ENCODE measurements at places on chromosomes 5 and 9. TPM values are rescaled to one million over a fixed set of nuclear protein-coding genes. Genes with fewer than 3 reads are reported as not detected.

SAXO1 gene
- total RNA-seq = not detected

C6 gene
- total RNA-seq = not detected

ENHO gene
- 17.8 TPM for total RNA-seq

DOCK2 gene
- total RNA-seq = 23.9 TPM

PLPP7 gene
- 1.8 TPM for total RNA-seq

TRPM6 gene
- 3.6 TPM for total RNA-seq

OR1J2 gene
- total RNA-seq = not detected

ENTPD8 gene
- total RNA-seq = 37.9 TPM

CATSPER3 gene
- total RNA-seq = not detected

CDH6 gene
- total RNA-seq = 0.29 TPM

ABHD17B gene
- total RNA-seq = 57.5 TPM

EIF4E1B gene
- not detected for total RNA-seq

DNA sequence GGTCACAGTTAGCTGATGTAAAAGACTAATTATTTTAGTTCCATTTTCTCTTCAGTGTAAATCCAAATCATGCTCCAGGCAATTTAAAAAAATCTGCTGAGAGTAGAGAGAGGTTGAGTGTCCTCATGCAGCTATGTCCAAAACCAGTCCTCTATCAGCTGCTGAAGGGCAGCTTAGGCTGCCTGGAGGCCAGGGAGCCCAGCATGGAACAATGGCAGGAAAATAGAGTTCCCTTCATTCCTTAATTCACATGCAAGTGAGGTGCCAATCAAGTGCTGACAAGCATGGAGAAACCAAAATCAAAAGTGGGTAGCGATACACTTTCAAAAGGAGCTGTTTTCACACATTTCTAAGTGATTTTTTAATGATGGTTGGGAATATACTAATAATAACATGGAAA, 78.3 kb upstream of the POU5F2 start:
- H3K36me3 ChIP-seq = peaks cover 5% of the 10 kb centered on the region
- no peaks in the 10 kb centered on the region for H3K4me1 ChIP-seq
- H3K27ac ChIP-seq = no peak overlapping the region
- H3K27me3 ChIP-seq = no peaks in the 10 kb centered on the region

GRCh38 chr5:113397046-113397445, 37.7 kb downstream of the TSSK1B start:
- no peaks in the 10 kb centered on the region for H3K36me3 ChIP-seq
- no peaks in the 10 kb centered on the region for H3K4me1 ChIP-seq
- no peaks in the 10 kb centered on the region for H3K27me3 ChIP-seq
- H3K4me3 ChIP-seq = no peak overlapping the region
- H3K27ac ChIP-seq = no peak overlapping the region
- DNase-seq = no peak

- H3K4me1 ChIP-seq = no peaks in the 10 kb centered on the region
- no peak overlapping the region for H3K27ac ChIP-seq
- no peak overlapping the region for H3K4me3 ChIP-seq
- no peaks in the 10 kb centered on the region for H3K36me3 ChIP-seq
- DNase-seq = no peak
These were observed 142.0 kb downstream of the NSG2 start for GRCh38 chr5:174187481-174187880.

GRCh38 chr5:59792983-59793585, 100.4 kb downstream of the PDE4D start:
- H3K4me3 ChIP-seq = no peak overlapping the region
- H3K36me3 ChIP-seq = no peaks in the 10 kb centered on the region
- H3K4me1 ChIP-seq = peaks cover 27% of the 10 kb centered on the region
- no peak for DNase-seq
- no peak overlapping the region for H3K27ac ChIP-seq

GRCh38 chr5:140297283-140297682, 5.6 kb downstream of the PFDN1 start:
- no peak for DNase-seq
- H3K4me1 ChIP-seq = peaks cover 22% of the 10 kb centered on the region
- H3K4me3 ChIP-seq = no peak overlapping the region

DNA sequence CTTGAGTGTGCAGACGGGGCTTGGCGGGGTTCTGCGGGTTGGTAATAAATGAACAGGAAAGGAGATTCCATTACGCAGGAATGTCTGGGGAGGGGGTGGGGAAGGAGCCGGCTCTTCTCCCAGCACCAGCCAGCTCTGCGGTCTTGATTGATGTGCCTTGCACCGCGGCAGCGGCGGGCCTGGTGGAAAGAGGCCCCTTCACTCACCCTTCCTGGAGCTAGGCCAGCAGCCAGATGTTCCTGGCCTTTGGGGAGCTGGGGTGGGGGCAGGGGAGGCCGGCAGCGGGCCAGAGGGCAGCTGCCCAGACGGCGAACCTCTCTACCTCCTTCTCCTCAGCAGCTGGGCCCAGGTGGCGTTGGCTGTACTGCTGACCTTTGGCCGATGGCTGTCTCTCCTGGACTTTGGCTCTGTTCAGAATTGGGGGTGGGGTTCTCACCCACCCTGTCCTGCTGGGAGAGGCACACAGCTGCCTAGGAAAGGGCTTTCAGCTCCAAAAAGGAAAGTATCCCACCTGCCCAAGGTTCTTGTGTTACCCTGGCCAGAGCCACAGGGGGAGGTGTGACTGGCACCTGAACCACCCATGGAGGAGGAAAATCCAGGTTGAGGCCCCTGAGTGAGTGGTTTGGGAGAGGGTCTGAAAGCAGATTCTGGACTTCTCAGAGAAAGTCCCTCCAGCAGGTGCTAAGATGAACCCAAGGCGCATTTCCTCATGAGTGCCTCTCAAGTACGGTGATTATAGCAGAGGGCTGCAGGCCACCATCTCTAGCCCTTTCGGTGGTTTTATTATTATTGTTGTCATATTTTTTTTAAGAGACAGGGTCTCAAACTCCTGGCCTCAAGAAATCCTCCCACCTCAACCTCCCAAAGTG, 58.0 kb upstream of the SYNPO start:
- H3K36me3 ChIP-seq = no peaks in the 10 kb centered on the region
- H3K4me3 ChIP-seq = no peak overlapping the region
- H3K27me3 ChIP-seq = no peaks in the 10 kb centered on the region
- H3K4me1 ChIP-seq = peaks cover 10% of the 10 kb centered on the region

GRCh38 chr9:31028137-31028536, 1356.3 kb upstream of the ACO1 start:
- H3K4me3 ChIP-seq = no peak overlapping the region
- no peaks in the 10 kb centered on the region for H3K4me1 ChIP-seq
- no peaks in the 10 kb centered on the region for H3K36me3 ChIP-seq
- H3K27ac ChIP-seq = no peak overlapping the region
- H3K27me3 ChIP-seq = no peaks in the 10 kb centered on the region
- no peak for DNase-seq

DNA sequence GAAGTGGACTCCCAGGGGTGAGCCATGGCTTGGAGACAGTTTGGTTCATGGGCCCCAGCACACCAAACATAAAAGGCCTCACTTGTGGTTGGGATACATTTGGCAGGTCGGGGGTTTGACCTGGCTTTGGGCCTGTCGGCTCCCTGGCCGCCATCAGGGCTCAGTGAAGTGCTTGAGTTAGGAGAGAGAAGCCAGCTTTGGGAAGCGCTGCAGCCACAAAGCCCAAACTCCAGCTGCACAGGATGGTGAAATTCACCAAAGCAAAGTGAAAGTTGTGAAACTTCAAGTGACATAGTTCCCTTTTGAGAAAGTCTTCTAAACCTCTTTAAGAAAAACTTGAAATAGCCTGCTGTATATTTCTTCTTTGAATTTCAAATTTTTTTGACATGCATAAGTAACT, 27.5 kb downstream of the SLC46A2 start:
- H3K27me3 ChIP-seq = no peaks in the 10 kb centered on the region
- no peak overlapping the region for H3K27ac ChIP-seq
- no peak for DNase-seq
- peaks cover 16% of the 10 kb centered on the region for H3K36me3 ChIP-seq

- DNase-seq = no peak
- H3K36me3 ChIP-seq = no peaks in the 10 kb centered on the region
- H3K27ac ChIP-seq = peak overlapping the region; percentile 24
- H3K4me3 ChIP-seq = no peak overlapping the region
- H3K27me3 ChIP-seq = no peaks in the 10 kb centered on the region
- H3K4me1 ChIP-seq = peaks cover 11% of the 10 kb centered on the region
These were observed 11.1 kb downstream of the IL33 start for GRCh38 chr9:6226696-6227095.

GRCh38 chr5:118556792-118557191, 431.6 kb downstream of the DTWD2 start:
- H3K36me3 ChIP-seq = no peaks in the 10 kb centered on the region
- H3K4me3 ChIP-seq = no peak overlapping the region
- H3K27me3 ChIP-seq = no peaks in the 10 kb centered on the region
- H3K4me1 ChIP-seq = no peaks in the 10 kb centered on the region
- DNase-seq = no peak
- H3K27ac ChIP-seq = no peak overlapping the region

GRCh38 chr5:178350361-178351220, 118.0 kb upstream of the PHYKPL start:
- no peak overlapping the region for H3K27ac ChIP-seq
- no peaks in the 10 kb centered on the region for H3K4me1 ChIP-seq
- DNase-seq = no peak
- no peak overlapping the region for H3K4me3 ChIP-seq
- peaks cover 31% of the 10 kb centered on the region for H3K27me3 ChIP-seq

DNA sequence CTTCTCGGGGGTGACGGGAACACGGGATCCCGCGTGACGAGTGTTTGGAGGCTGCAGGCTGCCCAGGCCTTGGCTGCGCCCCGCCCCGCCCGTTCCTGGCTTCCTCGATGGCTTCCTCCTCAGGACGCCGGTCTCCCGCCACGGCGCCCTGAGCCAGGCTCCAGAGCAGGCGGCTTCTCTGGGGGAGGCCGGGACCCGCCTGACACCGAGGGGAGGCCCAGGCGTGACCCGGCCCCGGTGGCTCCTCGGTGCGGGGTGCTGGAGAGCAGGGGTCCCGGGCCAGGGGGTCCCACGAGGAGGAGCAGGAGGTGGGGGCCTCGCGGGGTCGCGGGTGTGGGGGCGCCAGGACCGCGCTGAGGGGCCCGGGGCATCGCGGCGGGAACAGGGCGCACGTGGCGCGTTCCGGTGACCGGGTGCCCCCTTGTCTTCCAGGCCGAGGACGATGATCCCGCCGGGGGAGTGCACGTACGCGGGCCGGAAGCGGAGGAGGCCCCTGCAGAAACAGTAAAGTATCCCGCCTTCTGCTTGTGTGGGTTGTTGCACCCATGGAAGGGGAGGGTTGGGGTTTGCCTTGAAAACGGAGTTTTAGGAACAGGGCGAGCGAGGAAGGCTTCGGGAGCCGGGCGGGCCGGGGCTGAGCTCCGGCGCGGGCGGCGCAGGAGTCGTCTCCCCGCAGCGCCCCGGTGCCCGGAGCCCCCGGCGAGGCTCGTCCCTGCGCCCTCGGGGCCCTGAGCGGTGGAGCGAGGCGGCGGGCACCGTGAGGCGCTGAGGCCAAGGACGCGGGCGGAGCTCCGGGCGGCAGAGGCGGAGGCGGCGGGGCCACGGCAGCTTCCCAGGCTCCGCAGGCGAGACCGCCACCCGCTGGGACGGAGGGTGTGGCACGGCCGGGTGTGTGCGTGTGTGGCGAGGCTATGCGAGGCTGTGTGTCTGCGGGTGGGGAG, 22.2 kb downstream of the AHRR start:
- peaks cover 34% of the 10 kb centered on the region for H3K27me3 ChIP-seq
- DNase-seq = peak; percentile 69
- H3K36me3 ChIP-seq = no peaks in the 10 kb centered on the region
- H3K4me1 ChIP-seq = peaks cover 8% of the 10 kb centered on the region
- peak overlapping the region; percentile 49 for H3K4me3 ChIP-seq

GRCh38 chr9:15086778-15087324, 176.6 kb upstream of the FREM1 start:
- H3K27ac ChIP-seq = no peak overlapping the region
- H3K4me1 ChIP-seq = peaks cover 4% of the 10 kb centered on the region
- DNase-seq = no peak
- H3K4me3 ChIP-seq = no peak overlapping the region
- H3K36me3 ChIP-seq = no peaks in the 10 kb centered on the region
- H3K27me3 ChIP-seq = no peaks in the 10 kb centered on the region

- peaks cover 7% of the 10 kb centered on the region for H3K27me3 ChIP-seq
- no peak overlapping the region for H3K4me3 ChIP-seq
- H3K27ac ChIP-seq = no peak overlapping the region
- peaks cover 52% of the 10 kb centered on the region for H3K4me1 ChIP-seq
These were observed 31.4 kb upstream of the EGFL7 start for GRCh38 chr9:136631038-136632000.

- peak overlapping the region; percentile 36 for H3K4me3 ChIP-seq
- no peak overlapping the region for H3K27ac ChIP-seq
- H3K27me3 ChIP-seq = no peaks in the 10 kb centered on the region
- H3K4me1 ChIP-seq = peaks cover 11% of the 10 kb centered on the region
These were observed 1.0 kb downstream of the ADAMTS19 start for GRCh38 chr5:129460936-129461710.

DNA sequence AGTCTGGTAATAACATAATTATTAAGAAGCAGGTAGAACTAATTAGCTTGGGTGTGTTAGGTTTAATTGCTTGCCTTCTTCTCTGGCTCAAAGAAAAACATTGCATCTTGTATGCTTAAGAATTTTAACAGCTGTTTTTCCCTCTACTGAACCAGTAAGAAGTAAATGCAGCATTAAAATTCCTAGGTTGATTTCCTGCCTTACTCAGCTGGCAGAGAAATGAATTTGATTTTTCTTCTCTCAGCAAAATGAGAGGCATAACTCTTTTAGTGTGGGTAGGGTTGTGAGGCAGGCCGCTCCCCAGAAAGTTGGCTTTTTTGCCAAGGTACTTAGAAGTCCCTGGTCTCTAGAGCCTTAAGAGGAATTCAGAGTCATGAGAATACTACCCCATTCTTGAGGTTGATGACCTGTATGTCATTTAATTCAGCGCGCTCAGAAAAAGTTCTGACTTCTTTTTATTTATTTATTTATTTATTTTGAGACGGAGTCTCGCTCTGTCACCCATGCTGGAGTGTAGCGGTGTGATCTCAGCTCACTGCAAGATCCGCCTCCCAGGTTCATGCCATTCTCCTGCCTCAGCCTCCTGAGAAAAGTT, 302.6 kb downstream of the ARHGEF28 start:
- DNase-seq = no peak
- no peak overlapping the region for H3K27ac ChIP-seq
- H3K4me1 ChIP-seq = no peaks in the 10 kb centered on the region
- no peaks in the 10 kb centered on the region for H3K27me3 ChIP-seq

GRCh38 chr5:96734871-96735325, 72.7 kb downstream of the CAST start:
- no peaks in the 10 kb centered on the region for H3K27me3 ChIP-seq
- no peak for DNase-seq
- no peak overlapping the region for H3K4me3 ChIP-seq
- peaks cover 5% of the 10 kb centered on the region for H3K4me1 ChIP-seq
- peaks cover 55% of the 10 kb centered on the region for H3K36me3 ChIP-seq

GRCh38 chr9:22898591-22898990, 452.0 kb downstream of the DMRTA1 start:
- H3K4me3 ChIP-seq = no peak overlapping the region
- no peak overlapping the region for H3K27ac ChIP-seq
- no peak for DNase-seq
- no peaks in the 10 kb centered on the region for H3K4me1 ChIP-seq

GRCh38 chr5:137466889-137467288, 32.2 kb downstream of the SPOCK1 start:
- no peaks in the 10 kb centered on the region for H3K27me3 ChIP-seq
- no peaks in the 10 kb centered on the region for H3K36me3 ChIP-seq
- no peak for DNase-seq
- H3K27ac ChIP-seq = no peak overlapping the region

GRCh38 chr5:40688127-40688761, 8.5 kb downstream of the PTGER4 start:
- no peak overlapping the region for H3K4me3 ChIP-seq
- H3K27me3 ChIP-seq = no peaks in the 10 kb centered on the region
- no peak overlapping the region for H3K27ac ChIP-seq
- H3K36me3 ChIP-seq = peaks cover 20% of the 10 kb centered on the region
- peaks cover 20% of the 10 kb centered on the region for H3K4me1 ChIP-seq
